ENCODE measurements at places on chromosomes 16 and 17.

DNA sequence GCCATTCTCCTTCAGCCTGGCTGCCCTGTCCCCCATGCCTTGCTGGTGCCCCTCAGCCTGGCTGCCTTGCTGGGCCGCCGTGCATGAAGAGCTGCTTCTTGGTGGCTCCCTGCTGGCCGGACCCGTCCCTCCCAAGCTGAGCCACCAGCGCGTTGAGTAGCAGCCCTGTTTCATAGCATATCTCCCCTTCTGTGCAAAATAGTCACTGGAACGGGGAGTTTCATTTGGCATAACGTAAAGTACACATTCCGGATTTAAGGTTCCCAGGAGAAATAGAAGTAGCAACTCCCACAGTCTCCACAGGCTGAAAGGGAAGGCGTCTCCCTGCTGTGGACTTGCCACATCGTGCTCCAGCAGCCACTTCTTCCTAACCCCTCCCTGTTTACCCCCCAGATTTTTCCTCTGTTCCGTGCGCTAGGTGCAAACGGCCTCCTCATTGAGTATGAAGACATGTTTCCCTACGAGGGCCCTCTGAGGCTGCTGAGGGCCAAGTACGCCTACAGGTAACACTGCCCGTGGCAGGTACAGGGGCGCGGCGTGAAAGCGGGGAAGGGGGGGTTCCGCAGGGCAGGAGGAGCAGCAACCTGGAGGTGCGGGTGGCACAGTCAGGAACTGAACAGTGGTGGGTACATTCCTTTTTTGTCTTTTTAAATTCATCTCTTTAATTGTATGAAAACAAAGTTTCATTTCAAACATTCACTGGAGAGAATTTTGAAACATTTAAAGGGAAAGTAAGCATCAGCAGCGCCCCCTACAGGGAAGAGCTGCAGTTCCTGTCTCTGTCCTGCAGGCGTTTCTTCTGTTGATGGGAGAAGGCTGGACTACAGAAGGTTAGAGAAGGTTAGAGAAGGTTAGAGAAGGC is 5.8 kb upstream of the OGFOD3 start:
- DNase-seq = no peak

- no peak for DNase-seq
These were observed 40.8 kb downstream of the CCDC57 start for GRCh38 chr17:82171750-82172375.

- DNase-seq = no peak
These were observed 1.8 kb upstream of the CLUAP1 start for GRCh38 chr16:3498988-3499387.

GRCh38 chr16:24975428-24975889 is 39.7 kb downstream of the ARHGAP17 start:
- no peak for DNase-seq

GRCh38 chr16:35506018-35506897 is 2046.8 kb downstream of the TP53TG3F start:
- no peak for DNase-seq

- DNase-seq = no peak
These were observed 17.0 kb downstream of the HS3ST3A1 start for GRCh38 chr17:13584701-13585080.

DNA sequence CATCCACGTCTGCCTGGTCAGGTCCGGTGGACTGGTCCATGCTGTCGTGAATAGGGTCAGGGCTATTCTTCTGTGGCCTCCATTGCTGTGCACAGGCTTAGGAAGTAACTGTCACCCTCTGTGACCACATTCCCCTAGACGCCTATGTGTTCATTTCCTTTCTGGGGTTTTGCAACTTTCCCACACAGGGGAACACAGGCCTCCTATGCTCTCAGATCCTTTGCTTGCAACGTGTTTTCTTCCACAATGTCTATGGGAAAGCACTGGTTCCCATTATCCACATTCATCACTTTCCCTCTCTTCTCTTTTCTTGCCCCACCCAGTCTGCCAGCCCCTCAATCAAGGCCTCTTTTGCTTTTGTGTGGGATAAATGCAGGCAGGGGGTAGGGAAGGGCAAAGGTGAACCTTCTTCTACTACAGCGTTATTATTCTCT is 43.2 kb upstream of the DNAJA2 start:
- no peak for DNase-seq

DNA sequence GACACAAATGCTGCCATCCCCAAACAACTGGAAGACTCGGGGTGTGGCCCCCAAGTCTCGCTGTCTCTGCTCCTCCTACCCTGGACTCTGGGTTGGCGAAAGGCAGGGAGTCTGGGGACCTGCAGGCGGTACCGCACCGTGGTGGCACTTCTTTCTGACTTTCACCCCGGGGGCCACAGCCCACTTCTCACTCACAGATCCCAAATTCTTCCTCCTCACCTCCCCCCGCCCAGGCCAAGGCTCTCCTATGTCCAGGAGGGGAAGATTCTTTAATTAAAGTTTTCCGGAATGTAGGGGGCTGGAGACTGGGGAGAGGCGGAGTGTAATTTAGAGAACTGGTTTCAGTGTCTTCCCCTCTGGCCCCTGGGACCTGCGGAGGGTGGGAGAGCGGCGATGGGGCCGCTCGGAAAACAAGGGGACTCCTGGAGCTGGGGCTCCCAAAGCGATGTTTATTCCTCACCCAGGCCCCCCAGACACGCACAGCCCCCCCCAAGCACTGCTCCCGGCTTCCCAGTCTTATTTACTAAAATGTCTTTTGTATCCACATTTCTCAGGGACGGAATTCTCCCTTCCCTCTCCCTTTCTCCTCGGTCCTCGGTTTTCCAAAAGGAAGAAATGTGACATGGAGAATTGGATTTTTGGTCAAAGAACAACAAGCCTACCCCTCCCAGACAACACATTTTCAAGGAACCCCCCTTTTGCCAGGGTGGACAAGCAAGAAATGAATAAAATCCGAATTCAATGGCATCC is 1.2 kb downstream of the WNT3 start:
- no peak for DNase-seq

- no peak for DNase-seq
These were observed 278.9 kb downstream of the SEC14L1 start for GRCh38 chr17:77419547-77420094.

GRCh38 chr16:54216268-54216667 is 70.3 kb downstream of the IRX3 start:
- no peak for DNase-seq

- peak; percentile 73 for DNase-seq
These were observed 1.4 kb upstream of the HES7 start for GRCh38 chr17:8125154-8125946.

DNA sequence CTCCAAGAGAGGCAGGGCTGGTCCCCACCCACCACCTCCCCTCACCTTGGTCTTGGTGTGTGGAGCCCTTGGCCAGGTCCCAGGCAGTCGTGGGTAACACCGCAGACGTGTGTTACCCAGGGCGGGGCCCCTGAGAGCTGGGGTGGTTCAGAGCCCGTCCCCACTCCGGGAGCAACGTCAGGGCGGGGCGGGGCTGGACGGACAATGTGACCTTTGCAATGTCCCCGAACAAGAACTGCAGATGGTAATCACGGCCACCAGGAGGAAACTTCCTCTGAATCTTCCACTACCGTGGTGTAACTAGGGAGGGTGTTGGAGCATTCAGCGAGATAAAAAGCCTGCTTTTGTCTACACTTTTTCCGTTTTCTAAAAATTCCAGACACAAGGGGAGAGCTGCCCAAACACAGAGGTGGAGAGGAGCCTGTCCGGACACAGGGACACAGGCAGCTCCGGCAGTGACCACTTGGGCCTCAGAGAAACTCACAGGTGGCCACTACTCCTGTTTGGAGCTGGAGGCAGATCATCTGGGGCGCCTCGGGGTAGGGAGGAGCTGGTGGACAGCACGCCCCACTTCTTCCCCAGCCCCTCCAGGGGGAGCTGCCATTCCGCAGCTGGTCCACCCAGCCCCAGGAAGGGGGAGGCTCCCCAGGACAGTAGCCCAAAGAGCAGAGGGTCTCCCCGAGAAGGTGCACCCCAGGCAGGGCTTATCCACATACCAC is 14.2 kb upstream of the SLC38A10 start:
- no peak for DNase-seq

GRCh38 chr17:71329310-71330098 is 791.3 kb upstream of the SOX9 start:
- no peak for DNase-seq

DNA sequence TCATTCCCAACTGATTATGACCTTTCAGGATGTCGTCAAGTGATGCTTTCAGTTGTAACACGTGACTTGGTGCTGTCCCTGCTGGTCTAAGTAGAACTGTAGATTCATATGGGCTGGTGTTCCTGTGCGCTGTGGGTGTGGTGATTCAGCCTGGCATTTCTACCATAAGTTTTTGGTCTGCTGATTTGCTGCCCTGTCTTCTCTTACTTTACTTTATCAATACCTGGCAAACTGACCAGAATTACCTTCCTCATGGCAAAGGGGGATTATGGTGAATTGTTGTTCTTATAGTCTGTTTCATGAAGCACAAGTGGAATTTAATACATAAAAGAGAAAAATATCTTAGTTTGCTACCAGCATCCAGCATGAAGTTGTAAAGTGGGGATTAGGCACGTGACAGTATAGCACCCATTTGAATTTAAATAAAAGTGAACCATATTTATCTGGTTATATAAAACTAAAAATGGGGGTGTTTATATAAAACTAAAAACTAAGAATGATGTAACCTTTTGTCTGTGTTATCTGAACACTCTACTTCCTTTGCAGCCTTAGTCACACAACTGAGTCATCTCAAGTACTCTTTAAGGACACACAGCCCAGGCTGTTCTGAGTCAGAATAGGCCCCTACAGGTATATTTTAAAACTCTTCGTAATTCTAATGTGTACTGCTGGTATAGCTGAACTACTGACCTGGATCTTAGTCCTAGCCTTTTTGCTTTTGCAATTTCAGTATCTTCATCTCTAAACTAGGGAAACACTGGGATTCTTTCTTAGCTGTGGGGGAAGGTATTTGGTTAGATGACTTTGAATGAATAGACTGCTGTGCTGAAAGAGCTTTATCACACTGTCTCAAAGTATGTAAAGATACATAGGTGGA is 28.3 kb downstream of the TTC19 start:
- no peak for DNase-seq

GRCh38 chr16:47565454-47565853 is 104.3 kb downstream of the PHKB start:
- DNase-seq = no peak

DNA sequence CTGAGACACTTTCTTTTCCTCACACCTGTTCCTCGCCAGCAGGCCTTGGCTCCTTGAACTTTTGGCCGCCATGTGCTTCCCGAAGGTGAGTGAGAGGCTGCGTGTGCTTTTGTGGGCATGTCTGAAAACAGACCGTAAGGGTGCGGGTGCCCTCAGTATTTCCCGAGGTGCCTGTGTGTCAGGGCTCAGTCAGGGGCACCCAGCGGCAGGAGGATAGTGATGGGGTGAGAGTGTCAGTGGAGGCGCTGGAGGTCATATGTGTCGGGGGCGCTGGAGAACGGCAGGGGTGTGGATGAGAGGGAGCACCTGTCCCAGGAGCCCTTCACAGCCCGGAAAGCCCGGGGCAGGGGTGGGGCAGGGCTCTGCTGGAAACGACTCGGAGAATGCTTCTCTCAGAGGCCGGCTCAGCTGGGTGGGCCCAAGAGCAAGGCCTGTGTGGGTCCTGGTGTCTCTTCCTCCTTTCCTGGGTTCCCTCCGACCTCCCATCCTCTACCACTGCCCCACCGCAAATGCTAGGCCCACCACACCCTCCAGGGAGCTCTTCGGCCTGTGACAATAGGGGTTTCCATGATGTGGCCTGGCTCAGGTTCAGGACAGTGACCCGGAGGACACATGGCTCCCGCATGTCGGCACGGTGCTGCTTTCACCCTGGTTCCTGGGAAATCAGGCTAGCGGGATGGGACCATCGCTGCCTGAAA is 451 bp downstream of the IL32 start:
- DNase-seq = no peak

DNA sequence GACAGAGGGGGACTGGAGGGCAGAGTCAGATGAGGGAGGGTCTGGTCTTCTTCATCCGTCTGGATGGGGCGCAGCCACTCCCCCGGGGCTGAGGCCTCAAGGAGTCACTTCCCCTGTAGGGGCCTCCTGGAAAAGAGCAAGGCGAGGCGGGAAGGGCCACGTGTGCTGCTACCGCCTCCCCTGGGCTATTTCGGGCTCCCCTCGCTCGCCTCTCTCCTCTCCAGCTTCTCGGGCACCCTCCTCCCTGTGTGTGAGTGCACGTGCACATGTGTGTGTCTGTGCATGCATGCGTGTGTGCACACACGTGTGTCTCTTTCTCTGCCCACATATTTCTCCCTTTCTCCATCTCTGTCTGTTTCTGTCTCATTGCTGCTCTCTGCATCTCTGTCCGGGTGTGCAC is 10.1 kb downstream of the GSG1L start:
- DNase-seq = no peak

- DNase-seq = no peak
These were observed 417.1 kb upstream of the SOX9 start for GRCh38 chr17:71703701-71704100.

- no peak for DNase-seq
These were observed 15.1 kb upstream of the LASP1NB start for GRCh38 chr17:38910325-38910724.

- DNase-seq = no peak
These were observed 218.5 kb downstream of the SEC14L1 start for GRCh38 chr17:77359236-77359635.

GRCh38 chr16:87953308-87954215 is 2.3 kb downstream of the BANP start:
- DNase-seq = no peak

DNA sequence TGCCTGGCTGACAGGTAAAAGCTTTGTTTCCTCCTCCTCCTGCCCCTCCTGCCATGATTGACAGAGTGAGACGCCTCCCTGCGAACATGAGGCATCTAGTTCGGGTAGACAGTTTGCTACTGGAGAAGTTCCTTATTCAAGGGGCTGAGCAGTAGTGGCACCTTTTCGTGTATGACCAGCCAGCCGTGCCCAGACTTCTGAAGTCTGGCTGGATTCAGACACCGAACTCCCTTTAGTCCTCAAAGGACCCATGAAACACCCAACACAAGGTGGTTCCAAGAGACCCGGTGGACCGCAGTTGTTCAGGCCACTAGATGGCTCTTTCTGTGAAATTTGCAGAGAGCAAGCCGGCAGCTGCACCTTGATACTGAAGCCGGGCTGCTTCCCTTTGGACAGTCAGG is 192.8 kb downstream of the XYLT1 start:
- no peak for DNase-seq

- DNase-seq = peak; percentile 17
These were observed 1.5 kb upstream of the BAIAP3 start for GRCh38 chr16:1331712-1332617.

DNA sequence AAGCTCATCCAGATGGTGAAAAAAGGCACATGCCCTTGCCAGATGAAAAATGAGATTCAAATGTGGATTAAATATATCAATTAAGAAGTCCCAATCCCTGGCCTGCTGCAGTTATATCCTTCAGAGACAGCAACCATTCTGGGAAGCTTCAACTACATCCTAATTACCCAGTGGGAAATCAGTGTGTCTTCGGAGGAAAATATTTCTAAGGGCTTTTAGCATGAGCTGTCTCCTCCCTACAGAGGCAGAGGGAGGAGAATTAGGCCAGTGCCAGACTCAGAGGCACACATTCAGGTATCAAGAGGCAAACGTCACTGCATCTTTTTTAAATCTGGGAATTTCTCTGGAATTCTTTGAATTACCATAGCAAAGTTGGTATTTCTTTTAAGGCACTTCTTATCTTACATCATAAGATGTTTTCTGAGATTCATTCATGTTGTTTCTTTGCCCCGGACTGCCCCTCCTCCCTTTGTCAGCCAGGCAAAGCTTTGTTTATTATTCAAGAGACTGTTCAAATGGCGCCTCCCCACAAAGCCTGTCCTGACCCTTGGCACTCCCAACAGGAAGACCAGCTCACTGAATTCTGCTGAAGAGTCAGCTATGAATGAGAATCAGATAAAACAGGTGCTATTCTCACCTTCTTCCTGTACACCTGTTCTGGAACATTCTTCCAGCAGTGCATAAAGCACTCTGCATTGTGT is 38.3 kb upstream of the SMPD3 start:
- DNase-seq = no peak
